ENCODE measurements at places on chromosomes 1 and 21. TPM values are rescaled to one million over a fixed set of nuclear protein-coding genes. Genes with fewer than 3 reads are reported as not detected.

UBE2U gene
- total RNA-seq = not detected

FAM151A gene
- total RNA-seq = not detected

GPR161 gene
- total RNA-seq = 12.9 TPM

CLEC20A gene
- not detected for total RNA-seq

ADARB1 gene
- total RNA-seq = 2.2 TPM

ESRRG gene
- total RNA-seq = not detected

RABGGTB gene
- total RNA-seq = 73.8 TPM

CLCNKA gene
- not detected for total RNA-seq

IKBKE gene
- total RNA-seq = 18.0 TPM

GRCh38 chr1:206674745-206675175 lies 9.9 kb upstream of the MAPKAPK2 start:
- H3K36me3 ChIP-seq = no peaks in the 10 kb centered on the region
- no peaks in the 10 kb centered on the region for H3K4me1 ChIP-seq
- peak overlapping the region; percentile 60 for H3K4me3 ChIP-seq
- H3K27me3 ChIP-seq = peaks cover 1% of the 10 kb centered on the region
- H3K27ac ChIP-seq = peak overlapping the region; percentile 96

DNA sequence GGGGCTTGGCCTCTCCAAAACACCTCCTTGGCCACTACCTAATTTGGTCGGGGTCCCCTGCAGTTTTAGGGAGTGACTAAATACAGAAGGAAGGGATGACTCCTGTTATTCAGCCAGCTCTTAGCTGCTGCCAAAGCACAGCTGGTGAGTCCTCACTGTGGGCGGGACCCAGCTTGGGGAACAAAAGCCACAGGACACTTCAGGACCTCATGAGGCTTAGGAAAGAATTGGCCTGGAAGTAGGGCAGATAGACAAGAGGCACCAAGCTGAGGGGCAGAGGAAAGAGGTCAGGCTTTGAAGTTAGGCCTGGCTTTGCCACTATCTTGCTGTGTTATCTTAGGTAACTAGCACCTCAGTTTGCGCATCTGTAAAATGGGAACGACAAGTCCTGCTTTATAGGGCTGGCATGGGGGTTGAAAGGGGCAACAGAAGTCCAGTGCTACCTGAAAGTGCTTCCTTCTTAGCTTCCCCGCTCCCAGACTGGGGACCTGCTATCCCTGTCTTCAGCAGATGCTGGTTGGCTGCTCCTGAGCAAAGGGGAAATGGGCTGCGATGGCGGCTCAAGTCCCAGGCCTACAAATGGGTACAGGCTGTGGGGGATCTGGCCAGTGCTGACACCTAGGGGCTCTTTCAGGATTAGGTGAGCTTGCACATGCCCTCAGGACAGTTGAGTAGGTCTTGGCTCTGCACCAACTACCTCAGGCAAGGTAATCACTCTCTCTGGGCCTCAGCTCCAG lies 15.7 kb downstream of the IFI6 start:
- peaks cover 51% of the 10 kb centered on the region for H3K4me1 ChIP-seq
- H3K36me3 ChIP-seq = no peaks in the 10 kb centered on the region
- H3K4me3 ChIP-seq = no peak overlapping the region
- no peaks in the 10 kb centered on the region for H3K27me3 ChIP-seq

DNA sequence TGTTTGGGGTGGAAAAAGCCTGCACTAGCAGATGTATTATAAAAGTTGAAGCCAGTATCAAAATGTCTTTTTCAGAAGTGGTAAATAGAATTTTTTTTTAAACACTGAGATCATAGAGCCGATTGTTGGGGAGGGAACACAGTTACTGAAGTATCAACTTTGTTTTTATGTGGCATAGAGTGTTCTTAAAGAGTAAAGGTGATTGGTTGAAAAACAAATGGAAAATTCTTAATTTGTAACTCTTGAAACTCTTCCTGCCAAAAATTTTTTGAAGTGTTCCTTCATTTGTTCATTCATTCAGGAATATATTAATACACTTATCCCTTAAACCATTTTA lies 83.3 kb downstream of the DISP1 start:
- peak overlapping the region; percentile 88 for H3K27ac ChIP-seq
- peaks cover 24% of the 10 kb centered on the region for H3K4me1 ChIP-seq
- no peaks in the 10 kb centered on the region for H3K36me3 ChIP-seq

DNA sequence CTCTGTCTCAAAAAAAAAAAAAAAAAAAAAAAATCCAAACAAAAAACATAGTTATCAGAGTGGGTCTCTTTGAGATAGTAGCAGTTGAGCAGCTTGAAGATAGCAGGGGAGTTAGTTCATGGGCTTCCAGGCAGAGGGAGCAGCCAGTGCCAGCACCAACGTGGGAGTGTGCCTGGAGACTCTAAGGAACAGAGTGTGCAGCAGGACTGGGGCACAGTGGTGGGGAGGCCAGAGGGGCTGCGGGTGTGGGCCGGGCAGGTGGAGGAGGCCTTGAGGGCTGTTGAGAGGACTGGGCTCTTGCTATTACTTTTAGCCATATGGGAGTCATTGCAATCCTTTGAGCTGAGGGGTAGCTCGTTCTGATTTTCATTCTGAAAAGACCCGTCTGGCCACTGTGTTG lies 63.8 kb downstream of the RYR2 start:
- no peak overlapping the region for H3K4me3 ChIP-seq
- no peak for DNase-seq
- H3K4me1 ChIP-seq = no peaks in the 10 kb centered on the region
- peaks cover 5% of the 10 kb centered on the region for H3K36me3 ChIP-seq

- H3K4me1 ChIP-seq = peaks cover 9% of the 10 kb centered on the region
- H3K4me3 ChIP-seq = no peak overlapping the region
Measured at GRCh38 chr1:22275626-22276395, 132.9 kb upstream of the WNT4 start.

DNA sequence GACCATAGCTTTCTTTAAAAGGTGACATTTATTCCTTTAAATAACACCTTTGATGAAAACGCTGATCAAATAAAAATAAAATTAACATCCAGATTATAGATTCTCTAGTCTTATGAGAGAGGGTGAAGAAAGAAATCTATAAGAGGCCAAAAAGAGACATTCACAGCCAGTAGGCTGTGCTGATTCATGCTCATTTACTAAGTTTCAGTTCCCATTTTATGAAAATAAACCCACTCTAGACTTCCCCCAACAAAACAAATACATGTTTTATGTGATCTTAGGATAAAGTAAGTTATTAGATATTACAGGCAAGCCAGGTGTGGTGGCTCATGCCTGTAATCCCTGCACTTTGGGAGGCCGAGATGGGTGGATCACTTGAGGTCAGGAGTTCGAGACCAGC lies 21.1 kb downstream of the ESRRG start:
- no peak for DNase-seq
- H3K27me3 ChIP-seq = no peaks in the 10 kb centered on the region
- no peaks in the 10 kb centered on the region for H3K4me1 ChIP-seq
- no peak overlapping the region for H3K27ac ChIP-seq

DNA sequence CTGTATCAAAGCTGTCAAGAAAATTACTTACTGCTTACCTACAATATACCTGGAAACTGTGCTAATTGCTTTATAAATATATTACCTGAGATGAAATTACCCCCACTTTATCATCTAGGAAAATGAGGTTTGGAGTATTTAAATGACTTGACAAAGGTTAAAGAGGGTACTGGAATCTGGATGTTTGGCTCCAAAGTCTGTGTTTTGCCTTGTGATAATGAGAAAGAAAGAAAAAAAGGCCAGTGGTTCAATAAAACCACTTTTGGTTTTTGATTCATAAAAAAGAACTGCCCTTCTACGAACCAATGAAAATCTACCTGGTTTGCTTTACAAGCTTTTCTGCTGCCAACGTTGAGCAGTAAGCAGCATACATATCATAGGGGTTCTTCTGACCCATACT lies 61.3 kb upstream of the MUTYH start:
- no peaks in the 10 kb centered on the region for H3K36me3 ChIP-seq
- H3K4me1 ChIP-seq = no peaks in the 10 kb centered on the region
- H3K27me3 ChIP-seq = no peaks in the 10 kb centered on the region
- H3K27ac ChIP-seq = no peak overlapping the region
- no peak for DNase-seq

- no peaks in the 10 kb centered on the region for H3K27me3 ChIP-seq
- H3K4me1 ChIP-seq = no peaks in the 10 kb centered on the region
- no peak for DNase-seq
- H3K27ac ChIP-seq = no peak overlapping the region
- no peak overlapping the region for H3K4me3 ChIP-seq
Measured at GRCh38 chr1:11946647-11947046, 12.1 kb downstream of the PLOD1 start.

GRCh38 chr1:111696330-111696729 lies 42.9 kb downstream of the INKA2 start:
- H3K36me3 ChIP-seq = peaks cover 51% of the 10 kb centered on the region
- no peak for DNase-seq
- H3K4me3 ChIP-seq = no peak overlapping the region
- no peak overlapping the region for H3K27ac ChIP-seq
- no peaks in the 10 kb centered on the region for H3K4me1 ChIP-seq

DNA sequence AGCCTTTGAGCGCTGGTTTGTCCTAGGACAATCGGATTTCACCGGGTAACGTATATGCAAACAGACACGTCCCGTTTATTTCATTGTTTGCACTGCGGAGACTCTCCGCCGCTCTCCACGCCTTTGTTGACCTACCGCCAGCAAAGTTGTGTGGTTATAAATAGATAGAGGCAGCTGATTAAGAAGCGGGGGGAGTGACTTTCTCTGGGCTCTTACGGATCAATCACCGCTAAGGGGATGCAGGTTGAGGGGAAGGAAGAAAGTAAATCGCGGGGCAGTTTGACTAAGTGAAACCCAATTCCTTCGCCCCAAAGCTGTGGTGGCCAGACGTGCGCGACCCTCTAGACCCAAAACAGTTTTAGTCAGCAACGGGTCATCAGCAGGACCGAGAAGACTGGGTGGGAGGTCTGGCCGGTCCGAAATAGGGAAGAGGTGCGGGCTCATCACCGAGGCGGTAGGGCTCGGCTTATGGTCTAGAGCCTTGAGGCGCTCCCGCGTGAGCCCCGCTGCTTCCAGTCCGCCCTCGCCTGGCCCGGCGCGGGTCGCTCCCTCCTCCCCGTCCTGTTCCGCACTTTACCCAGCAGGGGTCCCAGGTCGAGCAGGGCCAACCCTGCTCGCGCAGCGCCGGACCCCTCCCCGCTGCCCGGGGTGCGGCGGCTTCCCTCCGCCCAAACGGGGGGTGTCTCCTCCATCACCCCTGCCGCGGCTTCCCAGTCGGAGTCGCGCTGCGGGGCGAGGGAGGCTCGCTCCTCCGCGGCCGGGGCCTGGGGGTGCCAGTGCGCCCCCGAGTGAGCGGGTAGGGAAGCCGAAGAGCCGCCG lies 120.8 kb upstream of the RRP15 start:
- peak overlapping the region; percentile 84 for H3K4me3 ChIP-seq
- H3K4me1 ChIP-seq = peaks cover 11% of the 10 kb centered on the region
- no peak overlapping the region for H3K27ac ChIP-seq
- DNase-seq = peak; percentile 6

DNA sequence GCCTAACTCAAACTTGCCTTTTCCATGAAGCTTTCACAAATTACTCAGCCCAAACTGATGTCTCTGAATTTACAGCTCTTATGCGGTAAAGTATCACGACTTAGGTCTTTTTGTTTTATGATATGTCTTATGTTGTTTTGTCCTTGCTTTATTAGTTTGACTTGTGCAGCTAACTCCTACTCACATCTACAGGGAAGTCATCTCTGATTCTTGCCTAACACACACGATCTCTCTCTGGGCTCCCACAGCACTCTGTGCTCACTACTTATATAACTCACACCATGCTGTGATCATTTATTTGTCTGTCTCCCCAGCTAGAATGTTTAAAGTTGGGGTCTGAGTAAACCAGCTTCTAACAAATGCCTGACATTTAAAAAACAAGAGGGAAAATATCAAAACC lies 9.3 kb upstream of the PI4KB start:
- H3K36me3 ChIP-seq = no peaks in the 10 kb centered on the region
- no peak overlapping the region for H3K27ac ChIP-seq
- H3K4me3 ChIP-seq = no peak overlapping the region
- DNase-seq = no peak
- H3K4me1 ChIP-seq = peaks cover 8% of the 10 kb centered on the region

- H3K36me3 ChIP-seq = no peaks in the 10 kb centered on the region
- DNase-seq = no peak
- no peaks in the 10 kb centered on the region for H3K4me1 ChIP-seq
- no peak overlapping the region for H3K4me3 ChIP-seq
Measured at GRCh38 chr1:83742446-83742845, 256.5 kb downstream of the TTLL7 start.

DNA sequence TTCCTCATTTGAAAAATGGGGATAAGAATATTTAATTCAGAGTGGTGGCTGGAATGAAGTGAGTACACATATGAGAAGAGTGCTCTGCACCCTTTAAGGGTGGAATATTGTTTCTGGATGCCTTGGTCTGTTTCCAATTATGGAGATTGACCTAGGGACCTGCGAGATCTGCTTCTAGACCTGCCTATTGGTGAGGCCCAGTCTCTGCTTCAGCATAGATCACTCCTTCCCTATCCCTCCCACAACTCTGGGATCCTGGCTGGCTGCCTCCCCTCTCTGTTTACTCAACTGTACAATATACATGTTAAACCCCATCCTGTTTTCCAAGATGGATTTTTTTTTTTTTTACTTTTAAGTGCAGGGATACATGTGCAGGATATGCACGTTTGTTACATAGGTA lies 6.4 kb upstream of the LDLRAD1 start:
- H3K4me3 ChIP-seq = no peak overlapping the region
- H3K36me3 ChIP-seq = no peaks in the 10 kb centered on the region
- no peaks in the 10 kb centered on the region for H3K4me1 ChIP-seq
- H3K27me3 ChIP-seq = peaks cover 8% of the 10 kb centered on the region
- no peak overlapping the region for H3K27ac ChIP-seq

- H3K4me3 ChIP-seq = no peak overlapping the region
- no peaks in the 10 kb centered on the region for H3K36me3 ChIP-seq
- H3K27ac ChIP-seq = no peak overlapping the region
- H3K27me3 ChIP-seq = no peaks in the 10 kb centered on the region
- no peak for DNase-seq
- H3K4me1 ChIP-seq = peaks cover 7% of the 10 kb centered on the region
Measured at GRCh38 chr1:185267301-185267700, 49.7 kb downstream of the IVNS1ABP start.

- H3K36me3 ChIP-seq = no peaks in the 10 kb centered on the region
- H3K27ac ChIP-seq = no peak overlapping the region
- no peak overlapping the region for H3K4me3 ChIP-seq
- DNase-seq = no peak
- peaks cover 6% of the 10 kb centered on the region for H3K27me3 ChIP-seq
Measured at GRCh38 chr1:8930116-8930515, 15.6 kb upstream of the CA6 start.

- H3K27ac ChIP-seq = no peak overlapping the region
- no peaks in the 10 kb centered on the region for H3K36me3 ChIP-seq
- no peak for DNase-seq
- peaks cover 61% of the 10 kb centered on the region for H3K4me1 ChIP-seq
- peaks cover 4% of the 10 kb centered on the region for H3K27me3 ChIP-seq
Measured at GRCh38 chr1:66275601-66276023, 258.3 kb upstream of the SGIP1 start.

DNA sequence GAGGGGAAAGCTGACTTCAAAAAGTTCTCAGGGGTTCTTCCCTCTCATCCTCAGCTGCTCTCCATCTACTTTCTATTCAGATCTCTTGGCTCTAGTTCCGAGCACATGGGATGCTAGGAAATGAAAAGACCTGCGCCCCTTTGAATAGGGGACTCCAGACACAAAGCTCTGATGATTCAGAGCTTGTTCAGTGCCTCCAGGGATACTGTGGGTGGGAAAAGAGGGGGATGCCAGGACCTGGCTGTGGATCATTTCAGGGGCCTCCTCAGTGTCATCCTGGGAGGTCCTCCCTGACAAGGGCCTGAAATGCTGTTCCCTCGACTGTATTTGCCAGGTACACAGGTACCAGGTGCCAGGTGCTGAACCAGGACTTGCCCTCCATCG lies 943 bp upstream of the KIAA0040 start:
- peak overlapping the region; percentile 85 for H3K4me3 ChIP-seq
- no peak for DNase-seq
- peaks cover 14% of the 10 kb centered on the region for H3K4me1 ChIP-seq
- H3K36me3 ChIP-seq = no peaks in the 10 kb centered on the region
- peaks cover 10% of the 10 kb centered on the region for H3K27me3 ChIP-seq
- no peak overlapping the region for H3K27ac ChIP-seq

Measured in HFFc6 (cell line).